ENCODE measurements at places on chromosomes 13 and 19. TPM values are rescaled to one million over a fixed set of nuclear protein-coding genes. Genes with fewer than 3 reads are reported as not detected.

FREM2 gene
- polyA plus RNA-seq: 2.4 TPM

CGB8 gene
- not detected for polyA plus RNA-seq

HNRNPUL1 gene
- 188 TPM for polyA plus RNA-seq

CEACAM7 gene
- not detected for polyA plus RNA-seq

CGB3 gene
- 0.26 TPM for polyA plus RNA-seq

DNA sequence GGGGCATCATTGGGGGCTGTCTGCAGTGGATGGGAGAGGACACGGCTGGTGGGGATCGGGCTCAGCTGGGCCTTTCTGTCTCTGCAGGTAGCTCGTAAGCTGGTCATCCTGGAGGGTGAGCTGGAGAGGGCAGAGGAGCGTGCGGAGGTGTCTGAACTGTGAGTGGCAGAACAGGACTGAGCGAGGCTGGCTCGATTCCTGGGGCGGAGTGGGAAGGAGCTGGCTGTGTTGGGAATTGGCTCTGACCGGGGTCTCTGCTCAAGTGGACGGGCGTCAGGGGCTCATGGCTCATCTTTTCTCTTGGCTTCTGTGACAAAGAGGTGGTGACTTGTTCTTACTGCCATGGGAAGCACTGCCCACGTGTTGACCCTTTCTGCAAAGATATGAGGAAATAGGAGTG lies 11.6 kb downstream of the TPM4 start:
- no peak for DNase-seq

GRCh38 chr19:18961767-18962620 lies 21.0 kb upstream of the HOMER3 start:
- no peak for DNase-seq

DNA sequence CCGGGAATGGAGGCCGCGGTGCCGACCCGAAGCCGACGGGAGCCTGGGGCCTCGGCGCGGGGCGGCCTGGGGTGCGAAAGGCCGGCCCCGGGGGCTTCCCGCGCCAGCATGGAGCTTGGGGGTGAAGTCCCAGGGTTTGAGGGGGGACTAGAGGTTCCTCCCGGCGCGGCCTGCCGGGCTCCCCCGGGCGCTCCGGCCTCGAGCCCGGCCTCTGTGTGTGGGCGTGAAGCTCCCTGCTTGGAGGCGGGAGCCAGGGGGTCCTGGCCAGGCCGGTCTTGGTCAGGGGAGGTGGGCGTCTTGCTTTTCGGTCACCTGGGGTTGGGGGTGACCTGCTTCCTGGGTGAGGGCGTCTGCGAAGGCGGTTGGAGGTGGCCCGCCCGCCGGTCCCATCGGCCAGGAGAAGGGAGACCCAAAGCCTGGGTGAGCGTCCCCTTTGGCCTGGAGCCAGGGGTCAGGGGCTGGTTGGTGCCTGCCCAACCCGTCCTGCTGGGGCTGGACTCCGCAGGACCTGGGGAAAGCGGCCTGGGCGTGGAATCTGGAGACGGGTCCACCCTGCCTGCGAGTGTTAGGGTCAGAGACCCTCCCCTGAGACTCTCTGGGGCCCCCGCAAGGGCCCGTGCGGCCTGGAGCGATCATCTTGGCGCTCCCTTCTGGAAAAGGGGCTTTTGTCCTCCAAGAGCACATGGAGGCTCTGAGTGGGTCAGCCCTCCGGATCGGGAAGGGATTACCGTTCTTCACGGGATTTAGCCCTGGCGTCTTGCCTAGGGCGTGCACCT lies 535 bp downstream of the BSG start:
- DNase-seq: no peak

DNA sequence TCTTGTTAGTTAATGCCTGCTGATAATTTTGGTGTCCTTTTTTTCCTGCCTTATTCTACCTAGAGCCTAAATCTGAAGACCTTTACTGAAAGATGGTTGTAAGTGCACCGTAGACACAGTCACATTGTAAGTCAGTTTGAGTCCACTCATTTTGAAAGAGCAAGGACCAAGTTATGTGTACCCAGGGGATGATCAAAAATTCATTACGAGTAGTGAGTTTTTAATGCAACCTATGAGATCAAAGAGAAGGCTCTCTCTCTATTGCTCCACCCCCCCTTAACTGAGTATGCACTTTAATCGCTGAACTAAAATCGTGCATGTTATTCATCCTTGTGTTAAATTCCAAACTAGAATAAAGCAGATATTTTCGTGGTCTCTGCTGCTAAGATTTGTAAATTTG lies 1.8 kb downstream of the RAP2A start:
- no peak for DNase-seq

DNA sequence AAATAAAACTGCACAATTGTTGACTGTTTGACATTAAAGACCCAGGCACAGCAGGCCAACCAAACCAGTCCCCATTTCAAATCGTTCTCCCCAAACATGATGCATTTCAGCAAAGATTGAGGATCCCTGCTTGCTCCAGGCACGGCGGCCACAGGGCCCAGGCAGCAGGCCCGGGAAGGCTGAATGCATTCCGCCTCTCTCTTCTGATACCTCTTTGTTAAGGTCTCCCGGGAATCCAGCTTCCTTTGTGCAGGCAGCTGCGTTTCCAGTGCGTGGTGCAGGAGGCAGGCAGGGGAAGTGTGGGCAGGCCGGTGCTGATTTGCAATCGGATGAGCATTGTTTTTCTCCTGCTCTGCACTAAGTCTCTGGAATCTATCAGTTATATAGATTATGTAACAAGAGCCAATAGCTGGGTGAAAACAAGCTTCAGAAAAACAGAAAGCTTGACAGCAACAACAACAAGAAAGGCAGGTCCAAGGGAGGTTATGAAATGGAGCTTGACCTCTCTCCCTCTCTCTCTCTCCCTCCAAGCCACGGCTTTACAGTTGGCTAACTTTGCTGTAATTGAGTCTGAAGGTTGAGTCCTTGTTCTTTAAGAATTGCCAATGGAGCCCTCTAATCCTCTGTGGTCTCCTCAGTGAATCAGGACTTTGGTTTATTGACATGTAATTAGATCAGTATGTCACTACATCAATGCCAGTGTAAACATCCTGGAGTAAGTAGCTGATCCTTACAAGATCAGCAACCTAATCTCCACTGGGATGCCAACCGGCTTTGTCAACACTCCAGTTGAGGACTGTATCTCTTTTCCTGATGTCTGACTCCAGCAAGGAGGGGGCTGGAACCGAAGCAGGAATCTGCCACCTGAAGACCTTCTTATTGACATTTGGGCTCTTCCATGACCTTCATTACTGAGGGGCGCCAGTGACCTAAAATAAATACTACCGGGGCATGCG lies 338.0 kb downstream of the TEX29 start:
- DNase-seq: no peak

GRCh38 chr19:6743714-6744380 lies 4.4 kb downstream of the TRIP10 start:
- DNase-seq: no peak

GRCh38 chr13:56066321-56066720 lies 1074.4 kb upstream of the PRR20A start:
- no peak for DNase-seq

- DNase-seq: no peak
Measured at GRCh38 chr19:16631465-16631864, 3.5 kb upstream of the MED26 start.

- DNase-seq: no peak
Measured at GRCh38 chr13:99228737-99229691, 28.4 kb downstream of the UBAC2 start.

DNA sequence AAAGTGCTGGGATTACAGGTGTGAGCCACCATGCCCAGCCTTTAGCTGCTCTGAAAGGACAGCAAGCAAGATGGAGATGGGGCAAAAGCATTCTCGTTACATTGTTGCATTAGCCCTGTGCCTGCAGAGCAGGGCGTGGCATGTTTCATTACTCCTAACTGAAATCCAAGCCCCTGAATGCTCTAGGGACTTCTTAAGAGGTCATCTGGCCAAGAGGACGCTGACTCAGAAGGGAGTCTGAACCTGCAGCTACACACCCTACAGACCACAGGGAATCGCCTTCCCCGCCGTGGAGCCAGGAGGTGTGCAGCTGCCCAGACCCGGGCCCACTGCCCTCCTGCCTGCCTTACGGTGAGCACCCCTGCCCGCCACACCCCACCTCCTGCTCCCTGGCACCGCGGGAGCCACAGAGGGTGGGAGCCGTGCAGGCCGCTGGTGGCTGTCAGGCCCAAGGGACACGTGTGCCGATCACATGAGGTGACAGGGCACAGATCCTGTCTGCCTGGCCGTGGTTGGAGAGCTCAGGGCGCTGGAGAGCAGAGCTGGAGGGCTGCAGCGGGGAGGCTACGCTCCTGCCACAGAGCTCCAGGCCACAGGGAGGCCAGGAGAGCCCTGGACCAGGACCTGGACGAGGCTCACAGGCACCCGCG lies 27.2 kb downstream of the ADPRHL1 start:
- DNase-seq: no peak

GRCh38 chr19:38924388-38924787 lies 6.2 kb downstream of the SARS2 start:
- no peak for DNase-seq

DNA sequence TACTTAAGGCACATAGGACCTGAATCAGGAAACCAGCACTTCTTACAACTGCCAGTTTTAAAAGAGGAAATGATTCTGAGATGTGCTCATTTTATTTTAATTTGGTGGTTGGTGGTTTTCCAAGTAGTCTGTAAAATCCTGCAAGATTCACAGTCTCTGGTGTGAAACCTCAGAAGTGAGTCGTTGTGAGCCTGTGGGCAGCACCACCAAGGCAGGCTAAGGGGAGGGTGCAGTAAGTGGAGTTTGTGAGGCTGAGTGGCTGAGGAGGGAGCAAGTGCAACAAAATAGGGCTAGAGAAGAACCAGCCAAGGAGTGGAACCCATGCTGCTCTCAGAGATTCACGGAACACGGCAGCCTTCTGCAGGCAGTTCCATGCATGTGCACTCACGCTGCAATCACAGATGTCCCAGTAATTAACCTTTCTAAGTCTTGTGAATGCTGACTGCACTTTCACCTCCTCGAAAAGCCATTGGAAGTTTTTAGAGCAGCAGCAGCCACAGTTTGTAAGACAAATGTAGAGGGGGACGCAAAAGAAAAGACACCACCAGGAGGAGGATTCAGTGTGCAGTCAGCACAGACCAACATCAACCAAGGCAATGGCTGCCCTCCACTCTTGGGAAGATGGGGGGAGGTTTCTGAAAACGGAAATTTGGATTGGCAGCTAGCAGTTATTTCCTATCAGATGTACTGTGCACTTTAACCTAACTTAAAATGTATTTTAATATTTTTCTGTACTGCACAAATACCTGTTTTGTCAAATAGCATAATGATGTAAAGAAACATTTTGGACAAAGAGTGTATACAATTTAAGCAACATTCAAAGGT lies 44.9 kb downstream of the ESD start:
- no peak for DNase-seq

DNA sequence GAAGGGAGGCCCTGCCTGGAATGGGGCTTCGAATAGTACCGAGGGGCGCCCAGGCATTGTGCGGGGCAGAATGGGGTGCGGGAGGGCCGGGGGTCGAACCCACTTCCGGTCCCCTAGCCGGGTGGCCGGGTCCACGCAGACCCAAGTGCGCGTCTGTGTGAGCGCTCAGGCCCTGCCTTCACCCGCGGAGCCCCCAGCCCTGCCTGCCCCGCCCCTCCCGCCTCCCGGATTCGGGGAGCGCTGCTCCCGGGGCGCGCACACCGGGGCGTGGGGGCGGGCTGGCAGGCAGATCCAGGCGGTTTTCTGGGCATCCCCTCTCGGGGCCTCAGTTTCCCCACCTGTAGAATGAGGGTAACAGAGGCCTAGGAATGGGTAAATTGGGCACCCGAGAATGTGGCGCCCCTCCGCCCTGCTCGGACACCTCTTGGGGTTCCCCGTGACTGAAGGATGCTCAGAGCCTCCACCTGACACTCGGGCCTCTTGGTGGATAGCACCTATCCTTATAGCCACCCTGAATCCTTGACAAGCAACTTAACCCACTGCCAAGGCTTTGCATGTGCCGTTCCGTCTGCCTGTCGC lies 682 bp downstream of the PIK3R2 start:
- DNase-seq: no peak

DNA sequence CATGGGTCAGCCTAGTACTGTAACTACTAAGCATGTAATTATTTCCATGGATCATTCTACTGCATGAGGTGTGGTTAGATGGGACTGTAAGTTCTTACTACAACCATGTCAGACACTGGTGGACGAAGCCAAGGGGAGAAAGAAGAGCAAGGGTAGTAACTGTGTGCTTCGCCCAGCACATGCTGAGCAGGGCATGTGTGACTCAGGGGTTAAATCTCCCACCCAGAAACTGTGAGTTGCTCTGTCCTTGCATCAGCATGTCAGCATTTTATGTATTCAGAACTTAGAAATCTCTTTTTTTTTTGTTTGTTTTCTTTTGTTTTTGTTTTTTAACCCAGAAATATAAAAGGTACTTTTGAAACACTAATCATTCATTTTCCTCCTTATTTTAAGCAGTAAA lies 436.6 kb upstream of the KLF12 start:
- DNase-seq: no peak

DNA sequence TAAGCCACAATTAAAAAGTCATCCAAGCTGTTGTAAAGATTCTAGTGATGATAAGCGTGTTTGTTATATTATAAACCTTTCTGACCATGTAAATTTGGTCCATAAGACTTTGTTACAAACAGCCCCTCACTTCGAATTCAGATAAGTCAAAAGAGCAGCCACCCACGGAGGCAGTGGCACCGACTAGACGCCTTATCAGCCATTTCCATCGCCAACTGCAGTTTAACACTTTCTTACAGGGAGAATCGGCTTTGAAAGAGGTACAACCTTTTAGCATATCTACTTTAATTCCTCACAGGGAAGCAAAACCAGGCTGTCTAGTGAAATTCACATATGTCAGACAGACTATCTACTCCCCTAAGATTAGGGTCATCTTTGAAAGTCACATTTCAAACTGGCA lies 47.5 kb downstream of the SOX21 start:
- no peak for DNase-seq

DNA sequence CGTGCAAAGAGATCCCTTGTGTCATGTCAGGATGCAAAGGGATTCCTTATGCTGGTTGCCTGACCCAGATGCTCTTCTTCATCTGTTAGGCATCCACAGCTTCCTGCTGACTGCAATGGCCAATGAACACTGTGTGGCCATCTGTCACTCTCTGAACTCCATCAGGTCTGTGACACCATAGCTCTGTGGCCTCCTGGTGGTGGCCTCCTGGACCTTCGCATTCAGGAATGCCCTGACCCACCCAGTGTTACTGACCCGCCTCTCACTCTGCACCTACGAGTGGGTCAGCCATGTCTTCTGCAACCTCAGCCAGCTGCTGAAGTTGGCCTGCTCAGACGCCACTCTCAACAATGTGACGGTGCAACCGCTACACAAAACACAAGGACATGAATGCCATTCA lies 23.9 kb upstream of the TPM4 start:
- DNase-seq: no peak

DNA sequence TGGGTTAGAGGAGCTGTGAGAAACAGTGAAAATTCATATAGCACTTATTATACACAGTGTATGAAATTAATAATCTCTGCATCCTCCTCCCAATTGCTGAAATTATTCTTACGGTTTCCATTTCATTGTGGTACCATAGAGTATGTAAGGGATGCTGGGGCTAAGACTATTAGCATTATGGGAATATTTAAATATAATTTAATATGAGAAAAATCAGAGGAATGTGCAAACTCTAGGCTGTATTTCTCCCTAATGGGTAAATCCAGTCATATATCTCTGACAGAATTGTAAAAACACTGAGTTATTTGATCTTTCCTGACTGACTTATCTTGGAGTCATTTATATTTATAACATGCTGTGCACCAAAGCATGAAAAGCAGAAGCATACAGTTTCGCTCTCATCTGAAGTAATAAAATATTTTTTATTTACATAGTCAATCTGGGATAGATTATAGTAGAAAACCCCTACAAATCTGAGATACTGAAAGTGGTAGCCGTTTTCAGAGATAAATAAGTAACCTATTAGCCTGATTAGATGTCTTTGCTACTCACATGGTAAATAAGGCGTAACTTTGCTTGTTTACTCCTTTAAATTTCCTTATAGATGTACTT lies 34.9 kb downstream of the LRCH1 start:
- DNase-seq: no peak
